ENCODE measurements at places on chromosomes 1 and 21. TPM values are rescaled to one million over a fixed set of nuclear protein-coding genes. Genes with fewer than 3 reads are reported as not detected.

The FOXO6 gene
- not detected for polyA plus RNA-seq

- DNase-seq, result no peak
Observed at GRCh38 chr1:172977296-172978017, 73.3 kb downstream of the TNFSF18 start.

DNA sequence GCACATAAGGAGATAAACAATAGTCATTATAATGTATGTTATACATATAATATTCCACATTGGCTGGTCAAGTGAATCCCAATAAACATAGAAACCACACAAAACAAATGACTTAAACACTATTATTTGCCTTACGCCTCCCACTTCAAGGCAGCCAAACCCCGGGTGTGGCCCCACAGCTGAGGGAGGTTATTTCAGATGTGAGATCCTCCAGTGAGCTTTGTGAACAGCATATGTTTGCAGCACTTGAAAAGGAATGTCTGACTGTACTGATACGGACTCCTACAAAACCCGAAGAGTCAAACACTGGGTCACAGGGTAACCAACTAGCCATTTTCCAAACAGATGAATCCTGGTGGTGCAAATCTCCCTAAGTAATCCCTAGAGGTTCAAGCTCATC is 27.1 kb upstream of the DISP1 start:
- no peak for DNase-seq

DNA sequence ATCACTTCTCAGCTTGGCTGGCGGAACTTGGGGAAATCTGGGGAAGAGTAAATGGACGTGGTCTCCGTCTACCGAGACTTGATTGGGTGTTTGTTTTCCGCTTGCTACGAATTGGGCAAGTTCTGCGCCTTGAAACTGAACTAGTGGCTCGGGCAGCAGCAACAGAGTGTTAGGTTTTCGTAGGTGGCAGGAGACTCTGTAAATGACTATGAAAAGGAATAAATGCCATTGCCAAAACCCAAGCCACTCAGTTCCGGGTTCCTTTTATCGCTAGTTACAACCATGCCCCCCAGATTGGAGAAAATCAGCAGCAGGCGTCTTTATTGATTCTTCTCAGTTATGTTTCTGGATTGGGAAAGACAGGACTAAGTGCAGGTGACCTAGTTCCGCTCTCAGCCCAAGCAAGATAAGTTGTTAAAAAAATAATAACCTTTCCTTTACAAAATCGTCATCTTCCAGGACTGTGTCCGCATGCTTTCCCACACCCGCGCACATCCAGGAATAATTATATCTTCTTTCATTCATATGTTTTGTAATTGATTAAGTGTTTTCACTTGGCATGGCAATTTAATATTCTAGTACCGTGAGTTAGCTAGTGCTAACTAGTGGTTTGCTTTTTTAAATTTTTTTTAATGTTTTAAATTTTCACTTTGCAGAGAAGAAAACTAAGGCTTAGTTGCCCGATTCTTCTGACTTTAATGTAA is 3.4 kb downstream of the LHX9 start:
- DNase-seq, result no peak
